ENCODE measurements at places on chromosomes 11 and 22.

GRCh38 chr22:49826603-49827270 is 936 bp downstream of the BRD1 start:
- DNase-seq = peak; percentile 51

DNA sequence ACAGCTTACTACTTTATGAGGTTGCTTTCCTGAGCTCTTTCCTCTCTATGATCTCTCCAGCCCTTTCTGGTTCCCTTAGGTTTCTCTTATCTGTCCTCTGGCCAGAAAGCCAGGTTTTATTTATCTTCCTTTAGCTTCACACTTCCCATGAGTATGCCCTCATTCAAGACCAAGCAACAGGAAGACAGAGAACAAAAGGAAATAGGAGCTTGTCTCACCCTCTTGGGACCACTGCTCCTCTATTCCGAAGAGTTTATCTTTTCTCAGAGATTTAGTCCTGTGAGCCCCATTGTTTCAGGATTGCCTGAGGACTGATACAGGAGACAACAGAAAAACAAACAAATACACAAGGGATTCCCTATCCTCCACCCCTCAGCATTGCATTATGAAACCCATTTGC is 62.4 kb upstream of the CCDC179 start:
- DNase-seq = no peak

DNA sequence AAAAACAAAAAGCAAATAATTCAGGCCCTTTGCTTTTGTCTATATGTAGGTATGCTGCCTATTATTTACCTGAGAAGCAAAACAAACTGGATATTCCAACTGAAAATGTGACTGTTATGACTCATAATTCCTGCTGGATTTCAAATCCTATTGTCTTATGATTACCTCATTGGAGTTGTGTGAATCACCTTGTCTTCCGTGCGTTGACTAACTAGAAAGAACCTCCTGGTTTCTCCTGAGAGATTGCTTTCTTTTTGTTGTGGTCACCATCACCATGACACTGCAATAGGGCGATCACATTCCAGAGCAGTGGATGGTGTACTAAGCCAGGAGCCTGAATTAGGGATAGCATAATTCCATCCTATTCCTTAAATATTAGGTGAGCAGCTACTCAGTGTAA is 23.0 kb upstream of the EXPH5 start:
- DNase-seq = no peak

GRCh38 chr22:43891360-43892182 is at the start of gene PNPLA5:
TSS of gene PNPLA5 (minus strand) at chr22:43892013. CDS start at chr22:43891880, 133 bp downstream.
- no peak for DNase-seq

DNA sequence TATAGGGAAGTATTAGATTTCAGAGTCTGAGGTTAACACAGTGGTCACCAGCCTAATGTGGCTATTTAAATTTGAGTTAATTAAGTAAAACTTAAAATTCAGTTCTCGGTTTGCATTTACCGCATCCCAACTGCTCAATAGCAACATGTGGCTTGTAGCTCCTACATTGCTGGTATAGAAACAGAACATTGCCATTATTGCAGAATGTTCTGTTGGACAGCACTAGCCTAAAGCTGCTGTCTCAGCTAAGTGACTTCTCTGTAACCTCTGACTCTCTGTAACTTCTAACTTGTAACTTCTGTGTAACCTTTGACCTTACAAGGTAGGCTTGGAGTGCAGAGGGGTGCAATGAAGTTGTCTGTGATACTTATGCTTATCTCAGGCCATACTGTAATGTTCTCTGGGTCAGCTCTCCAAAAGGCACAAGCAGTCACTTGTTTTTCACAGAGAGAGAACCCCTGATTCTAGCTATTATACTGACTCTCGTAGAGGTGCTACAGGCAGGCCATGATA is 78.7 kb downstream of the ZNRF3 start:
- no peak for DNase-seq

DNA sequence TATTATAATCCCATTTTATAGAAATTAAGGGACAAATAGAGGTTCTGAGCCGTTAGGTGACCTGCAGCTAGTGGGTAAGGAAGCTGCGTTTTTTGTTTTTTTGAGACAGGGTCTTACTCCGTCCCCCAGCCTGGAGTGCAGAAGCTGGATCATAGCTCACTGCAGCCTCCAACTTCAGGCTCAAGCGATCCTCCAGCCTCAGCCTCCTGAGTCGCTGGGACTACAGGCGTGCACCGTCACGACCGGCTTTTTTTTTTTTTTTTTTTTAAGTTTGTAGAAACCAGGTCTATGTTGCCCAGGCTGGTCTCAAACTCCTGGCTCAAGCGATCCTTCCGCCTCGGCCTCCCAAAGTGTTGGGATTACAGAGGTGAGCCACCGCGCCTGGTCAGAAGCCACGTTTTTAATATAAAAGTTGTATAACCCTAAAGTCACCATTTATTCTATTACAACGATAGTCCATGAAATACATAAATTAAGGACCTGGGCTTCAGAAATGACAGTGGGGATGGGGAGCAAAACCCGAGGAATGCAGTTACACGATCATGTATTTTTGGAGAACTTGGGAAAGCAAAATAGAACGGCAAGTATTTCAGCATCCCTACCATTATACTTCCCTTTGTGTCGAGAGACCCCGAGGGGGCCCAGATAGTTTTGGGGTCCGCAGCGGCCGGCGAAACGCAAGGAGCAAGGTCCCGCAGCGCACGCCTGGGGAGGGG is 638 bp downstream of the SAAL1 start:
- DNase-seq = peak; percentile 12

DNA sequence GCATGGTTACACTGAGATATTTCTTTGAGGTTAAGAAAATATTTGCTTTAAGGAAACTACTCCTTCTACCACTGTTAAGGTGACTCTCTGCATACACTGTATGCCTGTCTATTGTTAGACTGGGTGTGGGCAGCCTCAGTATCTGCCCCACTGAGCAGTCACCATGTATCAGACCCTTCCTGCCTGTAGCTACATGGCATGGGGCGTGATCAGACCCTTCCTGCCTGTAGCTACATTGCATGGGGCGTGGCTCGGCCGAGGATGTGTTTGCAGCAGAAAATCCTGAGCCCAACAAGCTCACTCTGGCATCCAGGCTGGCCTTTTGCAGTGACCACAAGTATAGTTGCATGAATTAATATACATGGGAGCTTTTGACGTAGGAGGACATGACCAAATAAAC is 669.4 kb downstream of the OPCML start:
- DNase-seq = no peak

Data from hematopoietic multipotent progenitor cell treated with erythropoietin and hydrocortisone succinate and interleukin-3 and kit ligand, for 6 days (in vitro differentiated cells).